ENCODE measurements at places on chromosomes 13 and 19.

- DNase-seq, result no peak
Observed at GRCh38 chr19:54952591-54953344, 5.4 kb upstream of the NLRP7 start.

- DNase-seq, result peak; percentile 72
Observed at GRCh38 chr13:113153810-113154748, 4.4 kb upstream of the PROZ start.

- no peak for DNase-seq
Observed at GRCh38 chr13:20518660-20519100, 7.0 kb downstream of the CRYL1 start.

DNA sequence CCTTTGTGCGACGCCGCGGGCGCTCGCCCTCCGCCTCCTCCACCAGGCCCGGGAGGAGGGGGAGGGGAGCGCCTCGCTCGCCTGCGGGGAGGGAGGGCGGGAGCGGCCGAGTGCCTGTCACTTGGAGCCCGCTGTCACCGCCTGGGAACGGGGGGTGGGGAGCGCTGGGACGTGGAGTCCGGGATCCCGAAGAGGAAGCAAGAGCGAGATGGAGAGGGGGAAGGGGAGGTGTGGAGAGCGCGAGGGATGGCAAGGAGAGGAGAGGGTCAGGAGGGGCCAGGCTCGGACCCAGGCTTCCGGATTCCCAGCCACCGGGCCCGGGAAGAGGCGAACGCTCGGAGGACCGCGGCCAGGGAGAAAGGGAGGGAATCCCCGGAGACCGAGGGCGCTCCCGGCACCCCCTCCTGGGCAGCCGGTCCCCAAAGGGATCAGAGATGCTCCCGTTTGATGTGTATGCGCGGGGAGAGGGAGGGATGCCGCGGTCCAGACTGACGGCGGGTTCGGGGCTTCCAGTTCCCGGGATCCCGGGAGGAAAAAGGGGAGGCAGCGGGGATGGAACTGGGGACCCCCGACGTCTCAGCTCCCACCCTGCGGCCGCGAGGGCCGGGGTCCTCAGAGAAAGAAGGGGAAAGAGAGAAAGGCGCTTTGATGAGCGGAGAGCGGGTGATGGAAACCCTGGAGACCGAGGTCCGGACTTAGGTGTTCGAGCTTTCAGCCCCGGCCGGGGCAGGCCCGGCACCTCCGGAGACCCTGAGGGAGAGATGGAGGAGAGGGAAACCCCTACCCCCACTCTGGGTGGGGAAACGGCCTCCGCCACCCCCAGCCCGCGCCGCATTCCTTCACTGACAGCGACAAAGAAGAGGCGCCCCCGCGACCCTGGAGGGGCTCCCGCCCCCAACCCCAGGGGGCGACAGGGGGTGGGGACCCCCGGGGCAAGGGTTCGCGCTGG is 4.7 kb upstream of the DPF1 start:
- DNase-seq, result no peak

GRCh38 chr19:5109560-5109959 is 140.6 kb downstream of the KDM4B start:
- DNase-seq, result no peak

DNA sequence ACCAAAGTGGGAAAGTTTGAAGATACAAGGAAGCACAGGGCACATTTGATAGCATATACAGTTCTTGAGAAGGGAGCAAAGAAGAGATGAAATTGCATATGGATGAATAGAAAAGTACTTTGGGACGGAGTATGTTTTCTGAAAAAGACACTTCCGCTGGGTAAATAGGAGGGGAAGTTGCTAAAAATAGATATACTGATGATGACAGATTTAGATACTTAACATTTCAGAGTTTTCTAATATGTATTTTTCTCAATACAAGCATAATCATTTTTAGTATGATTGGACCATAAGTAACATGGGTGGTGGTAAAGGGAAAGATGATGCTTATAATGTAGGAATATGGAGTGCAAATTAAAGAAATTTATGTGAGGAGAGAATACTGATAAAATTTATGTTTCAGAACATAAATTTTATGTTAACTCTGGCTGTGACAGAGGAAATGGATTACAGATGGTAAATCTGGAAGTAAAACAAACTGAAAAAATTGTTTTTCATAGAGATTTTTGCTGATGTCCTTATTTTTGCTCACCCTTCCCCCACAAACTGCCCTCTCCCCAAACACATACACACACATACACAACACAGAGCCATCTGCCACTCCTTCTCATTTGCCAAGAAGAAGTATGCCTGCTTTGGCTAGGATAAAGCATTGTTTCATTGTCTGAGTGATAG is 583.9 kb upstream of the MIR17HG start:
- no peak for DNase-seq

All from activated CD8-positive, alpha-beta memory T cell treated with anti-CD3 and anti-CD28 coated beads, Interleukin-2, amount 50 U/mL, for 4 hours (primary cell).